Lung (tissue), 17 donors: ENCODE measurements at places on chromosomes 12 and 14. TPM values are rescaled to one million over a fixed set of nuclear protein-coding genes. Genes with fewer than 3 reads are reported as not detected.

- no peaks in the 10 kb centered on the region for H3K36me3 ChIP-seq
- DNase-seq, result no peak
- no peak overlapping the region for H3K4me3 ChIP-seq
These were observed 72.7 kb downstream of the WSCD2 start for GRCh38 chr12:108201808-108202207.

Gene AKAP6
- total RNA-seq, result 13.8 TPM

DNA sequence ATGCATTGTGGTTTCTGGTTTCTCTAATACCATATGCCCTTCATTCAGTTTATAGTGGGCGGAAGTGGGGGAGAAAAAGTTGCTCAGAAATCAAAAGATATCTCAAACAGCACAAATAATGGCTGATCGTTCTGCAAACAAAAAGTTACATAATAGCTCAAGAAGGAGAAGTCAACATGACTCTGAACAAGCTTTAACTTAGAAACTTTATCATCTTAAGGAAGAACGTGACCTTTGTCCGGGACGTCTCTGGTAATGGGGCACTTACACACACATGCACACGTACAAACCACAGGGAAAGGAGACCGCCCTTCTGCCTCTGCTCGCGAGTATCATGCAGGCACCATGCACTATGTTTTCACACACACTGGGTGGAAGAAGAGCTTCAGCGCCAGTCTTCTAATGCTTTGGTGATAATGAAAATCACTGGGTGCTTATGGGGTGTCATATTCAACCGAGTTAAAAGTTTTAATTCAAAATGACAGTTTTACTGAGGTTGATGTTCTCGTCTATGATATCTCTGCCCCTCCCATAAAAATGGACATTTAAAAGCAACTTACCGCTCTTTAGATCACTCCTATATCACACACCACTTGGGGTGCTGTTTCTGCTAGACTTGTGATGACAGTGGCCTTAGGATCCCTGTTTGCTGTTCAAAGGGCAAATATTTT lies 4.7 kb downstream of the FOS start:
- peaks cover 3% of the 10 kb centered on the region for H3K4me1 ChIP-seq
- H3K27ac ChIP-seq, result peak overlapping the region; percentile 85
- H3K27me3 ChIP-seq, result peaks cover 19% of the 10 kb centered on the region
- H3K4me3 ChIP-seq, result no peak overlapping the region
- peak; percentile 65 for DNase-seq

DNA sequence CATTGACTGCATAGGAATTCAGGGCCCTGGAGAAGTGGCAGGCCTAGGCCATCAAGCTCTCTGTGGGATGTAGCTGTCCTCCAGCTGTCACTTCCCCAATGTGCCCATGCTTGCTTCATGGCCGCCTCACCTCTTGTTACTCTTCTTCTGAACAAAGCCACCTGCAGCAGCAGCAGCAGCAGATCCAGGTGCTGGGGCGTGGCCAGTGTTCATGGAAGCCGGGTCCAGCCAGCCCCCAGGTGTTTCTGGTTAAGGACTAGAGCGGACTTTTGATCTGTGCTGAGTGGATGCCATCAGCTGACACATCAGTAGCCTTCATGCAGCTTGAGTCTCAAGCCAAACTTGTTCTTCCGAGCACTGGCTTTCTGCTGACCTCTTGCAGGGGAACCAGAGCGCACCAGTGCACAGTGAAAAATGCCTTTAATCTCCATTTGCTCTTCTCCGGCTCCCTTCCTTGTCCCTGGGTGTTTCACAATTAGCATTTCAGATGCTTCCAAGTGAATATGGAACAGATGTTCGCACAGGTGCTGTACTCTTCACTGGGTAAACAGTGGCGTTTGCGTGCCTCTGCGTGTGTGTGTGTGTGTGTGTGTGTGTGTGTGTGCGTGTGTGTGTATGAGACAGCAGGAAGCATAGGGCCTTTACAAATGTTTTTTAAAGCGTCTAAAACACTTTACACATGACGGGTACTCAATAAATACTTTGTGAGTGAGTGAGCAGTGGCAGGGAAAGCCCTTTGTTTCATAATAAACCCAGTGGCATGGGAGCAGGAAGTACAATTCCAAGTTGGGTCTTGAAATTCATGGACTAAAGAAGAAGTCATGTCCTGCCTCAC lies 20.1 kb downstream of the TPCN1 start:
- peaks cover 17% of the 10 kb centered on the region for H3K4me1 ChIP-seq
- no peaks in the 10 kb centered on the region for H3K36me3 ChIP-seq
- H3K27me3 ChIP-seq, result no peaks in the 10 kb centered on the region
- peak overlapping the region; percentile 85 for H3K27ac ChIP-seq
- peak; percentile 55 for DNase-seq
